ENCODE measurements at places on chromosomes 11 and 22. TPM values are rescaled to one million over a fixed set of nuclear protein-coding genes. Genes with fewer than 3 reads are reported as not detected.

Gene CFAP68
- 29.8 TPM for total RNA-seq

GRCh38 chr22:41474872-41475451 lies 6.0 kb downstream of the ACO2 start:
- DNase-seq = no peak
- H3K36me3 ChIP-seq = peaks cover 12% of the 10 kb centered on the region
- H3K4me3 ChIP-seq = no peak overlapping the region
- H3K4me1 ChIP-seq = peaks cover 17% of the 10 kb centered on the region
- H3K27ac ChIP-seq = no peak overlapping the region
- H3K27me3 ChIP-seq = no peaks in the 10 kb centered on the region

DNA sequence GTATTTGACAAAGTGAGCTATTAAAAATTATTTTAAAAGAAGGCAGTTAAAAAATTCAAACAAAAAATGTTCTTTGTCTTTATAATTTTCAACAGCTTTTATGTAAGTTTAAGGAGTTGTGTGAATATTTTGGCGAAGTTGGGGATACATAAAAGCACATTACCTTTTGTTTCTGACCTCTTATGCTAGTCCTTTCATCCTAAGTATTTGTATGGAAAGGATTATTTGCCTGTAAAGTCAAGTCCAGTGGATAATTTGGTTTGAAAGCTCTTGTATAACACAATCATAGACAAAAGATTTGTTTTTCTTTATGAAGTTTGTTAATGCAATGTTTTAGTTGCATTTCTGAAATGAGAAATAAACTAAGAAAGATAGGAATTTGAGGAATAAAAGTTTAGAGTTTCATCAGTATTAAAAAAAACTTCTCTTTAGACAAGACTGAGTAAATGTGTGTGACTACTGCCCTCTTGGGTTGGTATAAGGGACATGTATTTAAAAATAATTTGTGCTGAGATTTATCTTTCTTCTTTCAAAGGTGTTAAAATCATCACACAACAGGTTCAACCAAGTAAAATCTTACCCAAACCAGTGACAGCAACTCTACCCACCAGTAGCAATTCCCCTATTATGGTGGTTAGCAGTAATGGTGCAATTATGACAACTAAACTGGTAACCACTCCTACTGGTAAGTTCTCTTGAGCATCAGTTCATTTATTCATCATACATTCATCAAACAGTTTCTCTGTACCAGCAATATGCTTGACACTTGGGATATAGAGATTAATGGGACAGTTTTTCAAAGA lies 68.2 kb downstream of the EMSY start:
- no peaks in the 10 kb centered on the region for H3K36me3 ChIP-seq
- H3K4me1 ChIP-seq = no peaks in the 10 kb centered on the region
- DNase-seq = no peak
- no peak overlapping the region for H3K27ac ChIP-seq
- no peaks in the 10 kb centered on the region for H3K27me3 ChIP-seq

GRCh38 chr11:5891216-5891800 lies 1.7 kb upstream of the OR52E5 start:
- H3K36me3 ChIP-seq = no peaks in the 10 kb centered on the region
- no peak overlapping the region for H3K27ac ChIP-seq
- peaks cover 31% of the 10 kb centered on the region for H3K27me3 ChIP-seq
- no peak overlapping the region for H3K4me3 ChIP-seq
- no peaks in the 10 kb centered on the region for H3K4me1 ChIP-seq

DNA sequence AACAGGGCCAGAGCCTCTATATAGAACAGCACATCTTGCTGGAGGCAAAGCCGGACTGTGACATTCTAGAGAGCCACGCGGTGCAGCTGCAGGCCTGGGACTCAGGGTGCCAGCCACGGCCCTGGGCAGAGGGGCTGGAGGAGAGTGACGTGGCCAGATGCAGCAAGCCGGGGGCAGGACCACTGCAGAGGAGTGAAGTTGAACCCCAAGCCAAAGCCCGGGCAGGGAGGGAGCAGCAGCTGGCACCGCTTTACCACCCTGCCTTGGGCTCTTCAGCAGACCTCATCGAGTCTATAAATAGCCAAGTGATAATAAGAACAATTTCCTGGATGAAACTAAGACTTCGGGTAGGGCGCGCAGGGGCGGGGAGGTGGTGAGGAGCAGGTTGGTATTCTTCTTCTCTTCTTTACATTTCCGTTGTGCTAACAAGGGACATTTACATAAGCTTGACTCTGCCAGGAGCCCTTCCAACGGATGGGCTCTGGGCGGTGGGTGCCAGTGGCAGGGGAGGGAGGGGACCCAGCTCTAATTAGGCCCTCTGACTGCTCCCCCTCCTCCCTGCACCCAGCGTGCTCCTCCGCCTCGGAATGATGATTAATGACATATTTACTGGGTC lies 110.2 kb downstream of the ST3GAL4 start:
- DNase-seq = no peak
- H3K36me3 ChIP-seq = no peaks in the 10 kb centered on the region
- peaks cover 43% of the 10 kb centered on the region for H3K27me3 ChIP-seq
- no peak overlapping the region for H3K27ac ChIP-seq

Gene DERL3
- 3.7 TPM for total RNA-seq

DNA sequence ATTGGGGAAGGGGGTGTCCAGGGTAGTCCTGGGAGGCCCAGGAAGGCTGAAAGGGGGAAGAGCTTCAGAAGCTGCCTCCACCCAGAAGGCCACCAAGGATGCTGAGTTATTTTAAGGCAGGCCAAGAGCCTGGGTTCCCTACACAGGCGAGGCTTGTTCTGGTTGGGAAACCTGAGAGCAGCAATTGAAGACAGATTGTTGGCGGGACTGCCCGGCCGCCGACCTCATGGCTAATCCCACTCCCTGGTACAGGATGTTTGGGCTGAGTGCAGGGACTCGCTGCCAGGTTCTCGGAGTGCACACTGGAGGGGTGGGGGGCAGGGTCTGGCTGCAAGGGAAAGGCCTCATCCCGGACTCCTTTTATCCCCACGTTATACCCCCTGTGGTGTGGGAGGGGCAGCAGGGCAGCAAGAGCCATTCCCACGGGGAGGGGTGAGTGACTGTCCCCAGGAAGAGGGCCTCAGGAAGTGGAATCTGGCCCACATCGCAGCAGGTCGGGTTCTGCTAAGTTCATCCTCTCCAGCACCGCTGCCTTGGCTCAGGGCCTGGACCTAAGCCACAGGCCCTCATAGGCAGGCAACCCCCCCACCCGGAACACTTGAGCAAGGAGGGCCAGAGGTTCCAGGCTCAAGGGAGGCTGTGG lies 43.6 kb upstream of the PRR5 start:
- no peaks in the 10 kb centered on the region for H3K36me3 ChIP-seq
- no peak overlapping the region for H3K4me3 ChIP-seq
- peaks cover 73% of the 10 kb centered on the region for H3K27me3 ChIP-seq
- H3K27ac ChIP-seq = no peak overlapping the region
- H3K4me1 ChIP-seq = no peaks in the 10 kb centered on the region

- no peak overlapping the region for H3K27ac ChIP-seq
- H3K4me3 ChIP-seq = no peak overlapping the region
- peaks cover 27% of the 10 kb centered on the region for H3K36me3 ChIP-seq
These were observed 27.5 kb upstream of the PLAAT3 start for GRCh38 chr11:63641727-63642126.

DNA sequence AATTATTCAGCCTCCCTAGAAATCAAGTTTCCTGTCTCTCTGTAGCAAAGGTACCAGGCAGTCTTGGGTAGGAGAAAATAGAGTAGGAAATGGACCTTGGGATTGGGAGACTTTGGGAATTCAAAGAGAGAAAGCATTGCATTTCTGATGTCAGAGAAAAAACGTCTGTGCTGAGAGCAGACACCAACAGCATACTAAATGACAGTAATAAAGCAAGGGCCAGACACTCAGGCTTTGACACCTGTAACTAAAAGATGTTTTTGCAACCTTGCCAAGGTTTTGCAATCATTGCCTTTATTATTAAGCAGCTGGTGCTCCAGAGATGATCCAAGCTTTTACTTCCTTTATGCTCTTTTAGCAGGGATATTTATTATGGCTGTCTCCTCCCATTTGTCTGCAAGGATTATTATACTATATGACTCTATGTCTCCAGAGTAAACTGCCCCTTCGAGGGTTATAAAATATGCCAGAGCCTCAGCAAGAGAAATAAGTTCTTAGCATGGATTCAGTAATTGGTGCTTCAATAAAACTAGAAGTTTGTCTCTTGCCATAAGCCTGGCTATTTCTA lies 85.2 kb upstream of the GRAMD1B start:
- peaks cover 57% of the 10 kb centered on the region for H3K27me3 ChIP-seq
- no peak for DNase-seq
- H3K4me1 ChIP-seq = no peaks in the 10 kb centered on the region
- H3K4me3 ChIP-seq = no peak overlapping the region

DNA sequence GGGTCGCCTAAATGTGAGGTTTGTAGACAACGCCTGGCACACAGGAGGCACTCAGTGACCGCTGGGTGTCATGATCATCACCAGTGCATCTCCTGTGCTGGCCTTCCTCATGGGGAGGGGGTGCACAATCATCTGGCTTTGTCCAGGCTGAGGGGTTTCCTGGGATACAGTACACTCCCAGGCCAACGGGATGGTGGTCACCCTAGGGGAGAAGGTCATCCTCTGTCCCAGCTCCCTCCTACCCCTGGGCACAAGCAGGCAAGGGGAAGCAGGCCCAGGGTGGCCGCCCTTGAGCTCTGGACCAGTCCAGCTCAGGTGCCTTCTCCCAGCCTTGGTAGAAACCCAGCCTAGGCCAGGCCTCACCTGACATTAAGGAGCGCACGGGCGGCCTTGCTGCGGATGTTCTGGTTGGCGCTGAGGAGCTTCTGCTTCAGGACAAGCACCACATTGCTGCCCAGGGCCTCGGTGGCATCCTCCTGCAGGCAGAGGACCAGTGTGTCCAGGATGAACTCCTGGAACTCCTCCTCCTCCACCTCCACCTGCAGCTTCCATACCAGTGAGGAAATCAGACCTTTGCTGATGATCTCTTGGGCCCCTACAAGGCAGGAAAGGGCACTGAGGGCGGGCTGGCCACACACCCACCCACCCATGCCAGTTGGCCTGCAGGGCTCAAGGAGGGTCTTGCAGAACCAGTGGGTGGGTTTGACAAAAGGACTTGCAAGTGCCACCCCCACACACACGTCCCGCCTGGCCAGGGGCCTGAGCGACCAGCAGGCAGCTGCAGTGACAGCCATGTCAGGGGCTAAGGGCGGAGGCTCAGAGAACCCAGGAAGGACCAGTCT lies 6.6 kb upstream of the GNAZ start:
- H3K27ac ChIP-seq = no peak overlapping the region
- no peak for DNase-seq
- peaks cover 31% of the 10 kb centered on the region for H3K27me3 ChIP-seq
- H3K4me1 ChIP-seq = no peaks in the 10 kb centered on the region

GRCh38 chr11:67534070-67534679 lies 10.9 kb upstream of the CABP2 start:
- H3K27ac ChIP-seq = no peak overlapping the region
- no peaks in the 10 kb centered on the region for H3K4me1 ChIP-seq
- no peak overlapping the region for H3K4me3 ChIP-seq
- peaks cover 4% of the 10 kb centered on the region for H3K36me3 ChIP-seq

- no peaks in the 10 kb centered on the region for H3K27me3 ChIP-seq
- DNase-seq = no peak
- no peak overlapping the region for H3K27ac ChIP-seq
- peaks cover 11% of the 10 kb centered on the region for H3K4me1 ChIP-seq
- peaks cover 19% of the 10 kb centered on the region for H3K36me3 ChIP-seq
These were observed 31.3 kb upstream of the WNT7B start for GRCh38 chr22:46008291-46008690.

- H3K27ac ChIP-seq = no peak overlapping the region
- no peak for DNase-seq
- H3K36me3 ChIP-seq = peaks cover 12% of the 10 kb centered on the region
- H3K27me3 ChIP-seq = no peaks in the 10 kb centered on the region
- no peaks in the 10 kb centered on the region for H3K4me1 ChIP-seq
- no peak overlapping the region for H3K4me3 ChIP-seq
These were observed 3.8 kb upstream of the FDX1 start for GRCh38 chr11:110425751-110426545.

DNA sequence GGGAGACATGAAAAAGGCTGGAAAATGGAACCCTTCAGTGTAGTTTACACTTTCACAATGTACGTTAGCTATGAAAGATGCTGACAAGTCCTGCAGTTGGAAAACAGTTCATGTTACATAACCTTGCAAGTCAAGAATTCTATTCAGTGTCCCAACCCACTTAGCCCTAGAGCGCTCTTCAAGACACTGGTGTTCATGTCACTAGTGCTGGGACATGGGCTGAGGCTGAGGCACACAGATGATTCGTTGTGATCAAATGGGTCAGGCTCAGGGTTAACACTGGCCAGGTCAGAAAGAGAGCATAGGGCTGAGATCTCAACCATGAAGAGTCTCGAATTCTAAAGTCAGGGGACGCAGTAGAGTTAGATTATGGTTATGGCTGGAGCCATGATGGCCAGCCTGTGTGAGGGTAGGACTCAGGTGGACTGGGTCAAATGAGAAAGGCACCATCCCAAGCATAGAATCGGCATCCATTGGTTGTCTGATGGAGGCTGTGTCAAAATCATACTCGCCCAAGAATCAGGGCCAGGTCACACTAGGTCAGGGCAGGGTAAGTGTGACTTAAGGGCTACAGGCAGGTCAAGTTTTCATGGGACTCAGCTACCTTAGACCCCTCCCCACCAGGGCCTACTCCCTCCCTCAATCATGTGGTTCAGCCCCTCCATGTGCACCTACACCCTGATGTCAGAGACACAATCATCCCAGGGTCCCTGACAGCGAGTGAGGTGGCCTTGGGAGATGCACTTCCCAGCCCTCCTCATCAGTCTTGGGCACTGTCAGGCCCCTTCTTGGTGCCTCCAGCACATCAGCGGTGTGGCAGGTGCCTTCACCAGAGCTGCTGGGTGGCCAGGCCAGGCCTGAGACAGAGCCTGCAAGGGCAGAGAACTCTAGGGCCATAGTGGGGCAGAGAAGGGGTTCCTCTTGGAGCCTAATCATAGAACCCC lies 20.2 kb downstream of the IGLL5 start:
- no peaks in the 10 kb centered on the region for H3K36me3 ChIP-seq
- H3K4me3 ChIP-seq = no peak overlapping the region
- no peak overlapping the region for H3K27ac ChIP-seq
- peaks cover 96% of the 10 kb centered on the region for H3K27me3 ChIP-seq
- no peak for DNase-seq
- no peaks in the 10 kb centered on the region for H3K4me1 ChIP-seq

GRCh38 chr11:61860054-61860903 lies 31.1 kb downstream of the FADS3 start:
- H3K36me3 ChIP-seq = no peaks in the 10 kb centered on the region
- no peak overlapping the region for H3K27ac ChIP-seq
- H3K4me3 ChIP-seq = no peak overlapping the region

- H3K4me1 ChIP-seq = peaks cover 6% of the 10 kb centered on the region
- no peaks in the 10 kb centered on the region for H3K36me3 ChIP-seq
- H3K27ac ChIP-seq = no peak overlapping the region
- H3K4me3 ChIP-seq = no peak overlapping the region
- peaks cover 63% of the 10 kb centered on the region for H3K27me3 ChIP-seq
These were observed 17.5 kb downstream of the PRG3 start for GRCh38 chr11:57363131-57364080.

GRCh38 chr22:46626911-46627805 lies 7.0 kb downstream of the GRAMD4 start:
- no peak overlapping the region for H3K27ac ChIP-seq
- DNase-seq = no peak
- no peak overlapping the region for H3K4me3 ChIP-seq
- no peaks in the 10 kb centered on the region for H3K4me1 ChIP-seq
- H3K36me3 ChIP-seq = peaks cover 18% of the 10 kb centered on the region
- no peaks in the 10 kb centered on the region for H3K27me3 ChIP-seq
